ENCODE measurements at places on chromosomes 3 and 15.

DNA sequence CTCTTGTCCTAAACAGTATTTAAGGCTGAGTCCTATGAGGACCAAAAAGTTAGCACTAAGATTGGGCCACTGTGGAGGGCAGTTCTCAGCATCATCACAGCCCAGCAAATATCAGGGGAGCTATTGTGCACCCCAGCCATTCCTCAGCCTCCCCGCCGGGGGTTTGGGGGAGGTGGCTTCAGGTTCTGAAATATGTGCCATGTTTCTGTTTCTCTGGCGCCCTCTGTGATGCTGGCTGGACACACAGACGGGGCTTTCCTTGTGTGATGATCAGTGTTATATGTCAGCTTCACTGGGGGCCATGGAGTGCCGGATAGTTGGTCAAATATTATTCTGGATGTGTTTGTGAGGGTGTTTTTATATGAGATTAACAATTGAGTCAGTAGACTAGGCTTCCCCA lies 106.8 kb downstream of the GABRG3 start:
- DNase-seq, result no peak

DNA sequence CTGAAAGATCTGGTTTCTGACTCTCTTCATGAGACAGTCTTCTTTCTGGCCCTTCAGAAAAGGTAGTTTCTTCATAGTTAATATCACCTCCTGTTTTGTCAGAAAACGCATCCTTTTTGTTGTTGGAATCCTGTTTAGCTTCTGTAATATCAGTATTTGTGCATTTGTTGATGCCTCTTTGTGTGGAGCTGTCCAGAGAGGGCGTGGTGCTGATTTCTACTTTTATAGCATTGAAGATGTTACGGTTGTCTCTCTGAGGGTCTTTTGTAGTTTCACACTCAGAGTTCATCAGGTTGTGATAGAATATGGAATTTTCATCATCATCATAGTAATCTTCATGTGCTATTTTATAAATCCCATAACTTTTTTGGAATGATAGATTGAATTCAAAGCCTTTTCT lies 8.9 kb downstream of the GPR149 start:
- DNase-seq, result peak; percentile 3

DNA sequence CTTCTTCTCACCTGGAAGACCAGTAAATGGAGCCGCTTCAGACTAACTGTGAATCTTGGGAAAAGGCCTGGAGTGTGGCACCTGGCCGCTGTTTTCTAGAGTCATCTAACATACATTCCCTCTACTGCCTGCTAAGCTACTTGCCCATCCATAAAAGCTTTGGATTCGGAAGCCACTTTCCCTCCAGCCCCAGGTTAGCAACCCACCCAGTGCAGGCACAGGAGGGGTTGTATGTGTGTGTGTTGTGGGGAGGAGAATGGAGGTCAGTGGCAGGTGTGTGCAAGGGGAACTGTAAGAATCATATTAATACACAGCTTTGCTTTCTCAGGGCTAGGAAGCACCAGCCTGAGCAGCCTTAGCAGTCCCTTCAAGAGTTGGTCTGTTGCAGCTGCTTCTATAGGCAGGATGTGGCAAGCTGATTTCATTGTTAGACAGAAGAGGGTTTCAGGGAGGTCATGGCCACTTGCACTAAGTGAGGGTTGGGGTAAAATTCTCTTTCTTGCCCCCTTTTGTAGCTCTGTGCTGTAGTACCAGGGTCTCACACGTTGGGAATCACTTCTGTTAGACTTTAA lies 8.9 kb downstream of the NSUN3 start:
- no peak for DNase-seq

DNA sequence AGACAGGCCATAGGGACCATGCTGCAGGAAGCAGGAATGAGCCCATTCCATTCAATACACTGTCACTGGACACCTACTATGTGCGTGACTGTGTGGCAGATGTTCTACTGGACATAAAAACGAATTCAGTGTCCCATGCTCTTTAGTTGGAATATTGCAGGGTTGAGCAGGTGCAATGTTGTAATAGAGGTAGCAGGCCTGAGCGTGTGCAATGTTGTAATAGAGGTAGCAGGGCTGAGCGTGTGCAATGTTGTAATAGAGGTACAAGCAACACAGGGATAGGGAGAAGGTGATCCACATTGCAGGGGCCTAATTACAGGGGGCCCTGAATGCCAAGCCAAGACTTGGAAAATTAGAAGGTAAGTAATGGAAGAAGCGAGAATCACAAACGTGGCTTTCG lies 261.4 kb upstream of the HES1 start:
- no peak for DNase-seq

GRCh38 chr3:37861620-37862041 lies at the start of gene CTDSPL:
Gene CTDSPL (plus strand): TSS chr3:37861880. CDS start chr3:37862200, 320 bp downstream.
- DNase-seq, result peak; percentile 13

DNA sequence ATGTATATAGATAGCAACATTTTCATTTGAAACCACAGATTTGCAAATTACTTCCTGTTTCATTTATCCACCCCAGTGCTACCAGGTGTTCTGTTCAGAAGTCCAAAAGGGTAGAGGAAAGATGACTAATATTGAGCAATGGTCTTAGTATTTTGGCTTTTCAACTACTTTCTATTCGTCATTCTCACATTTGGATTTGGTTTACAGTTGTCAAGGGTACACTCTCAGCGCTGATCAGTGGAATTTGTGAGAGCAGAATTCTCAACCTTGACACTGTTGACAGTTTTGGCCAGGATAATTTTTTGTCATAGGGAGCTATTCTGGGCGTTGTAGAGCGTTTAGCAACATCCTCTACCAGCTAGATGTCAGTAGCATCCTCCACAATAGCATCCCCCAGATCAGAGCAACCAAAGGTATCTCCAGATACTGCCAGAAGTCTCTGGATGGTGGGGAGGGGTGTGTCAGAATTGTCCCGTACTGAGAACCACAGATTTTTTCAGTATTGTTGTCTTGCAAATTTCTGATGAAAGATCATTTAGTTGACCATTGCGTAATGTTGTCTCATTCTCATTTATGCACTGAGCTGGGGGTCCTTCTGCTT lies 4.2 kb downstream of the HMCES start:
- peak; percentile 21 for DNase-seq

DNA sequence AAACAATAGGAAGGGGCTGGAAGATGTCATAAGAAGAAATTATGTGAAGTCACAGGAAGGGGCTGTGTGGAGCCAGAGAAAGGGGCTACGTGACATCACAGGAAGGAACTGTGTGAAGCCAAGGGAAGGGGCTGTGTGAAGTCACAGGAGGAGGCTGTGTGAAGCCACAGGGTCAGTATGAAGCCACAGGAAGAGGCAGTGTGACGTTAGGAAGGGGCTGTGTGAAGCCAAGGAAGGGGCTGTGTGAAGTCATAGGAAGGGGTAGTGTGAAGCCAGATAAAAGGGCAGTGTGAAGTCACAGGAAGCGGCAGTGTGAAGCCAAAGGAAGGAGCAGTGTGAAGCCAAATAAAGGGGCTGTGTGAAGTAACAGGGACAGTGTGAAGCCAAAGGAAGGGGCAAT lies 32.5 kb downstream of the GASK1A start:
- DNase-seq, result no peak

GRCh38 chr3:24937228-24937627 lies 442.6 kb upstream of the THRB start:
- DNase-seq, result no peak

DNA sequence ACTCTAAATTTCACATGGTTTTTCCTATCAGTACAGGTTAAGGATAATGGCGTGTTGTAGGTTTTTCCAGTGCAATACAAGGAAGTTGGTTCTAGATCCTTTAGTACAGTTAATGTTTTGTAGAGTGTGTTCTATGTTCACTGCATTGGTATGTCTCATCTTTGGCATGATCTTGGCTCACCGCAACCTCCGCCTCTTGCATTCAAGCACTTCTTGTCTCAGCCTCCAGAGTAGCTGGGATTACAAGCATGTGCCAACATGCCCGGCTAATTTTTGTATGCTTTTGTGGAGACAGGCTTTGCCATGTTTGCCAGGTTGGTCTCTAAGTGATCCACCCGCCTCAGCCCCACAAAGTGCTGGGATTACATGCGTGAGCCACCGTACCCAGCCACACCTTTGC lies 30.4 kb downstream of the SNRPN start:
- DNase-seq, result no peak

GRCh38 chr3:16085884-16086608 lies 88.4 kb upstream of the GALNT15 start:
- DNase-seq, result no peak

GRCh38 chr15:60228101-60228500 lies 169.7 kb downstream of the ANXA2 start:
- DNase-seq, result no peak

GRCh38 chr3:71229905-71230657 lies 353.4 kb downstream of the FOXP1 start:
- no peak for DNase-seq

GRCh38 chr15:78368651-78369050 lies 28.5 kb downstream of the CRABP1 start:
- DNase-seq, result no peak

DNA sequence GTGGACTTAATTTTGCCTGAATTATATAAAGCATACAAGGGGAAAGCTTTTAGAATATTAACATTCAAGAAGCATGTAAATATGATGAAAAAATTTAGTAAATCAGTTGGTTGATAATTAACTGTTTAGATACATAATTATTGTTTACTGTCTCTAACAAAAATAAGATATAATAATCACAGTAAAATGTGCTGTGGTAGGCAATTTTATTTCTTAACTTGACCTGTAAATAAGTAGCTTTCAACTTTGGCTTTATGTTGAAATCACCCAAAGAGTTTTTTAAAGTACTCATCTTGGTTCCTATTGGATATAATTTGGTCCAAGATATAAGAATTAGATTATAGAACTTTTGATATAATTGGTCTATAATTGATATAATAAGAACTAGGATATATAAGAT lies 1374.5 kb downstream of the NSUN3 start:
- no peak for DNase-seq

GRCh38 chr15:89792106-89792805 lies 16.1 kb downstream of the MESP2 start:
- DNase-seq, result no peak

- DNase-seq, result no peak
These were observed 601.4 kb downstream of the CADM2 start for GRCh38 chr3:85560088-85560785.

- no peak for DNase-seq
These were observed 32.5 kb downstream of the PLXNA1 start for GRCh38 chr3:127015282-127016042.

DNA sequence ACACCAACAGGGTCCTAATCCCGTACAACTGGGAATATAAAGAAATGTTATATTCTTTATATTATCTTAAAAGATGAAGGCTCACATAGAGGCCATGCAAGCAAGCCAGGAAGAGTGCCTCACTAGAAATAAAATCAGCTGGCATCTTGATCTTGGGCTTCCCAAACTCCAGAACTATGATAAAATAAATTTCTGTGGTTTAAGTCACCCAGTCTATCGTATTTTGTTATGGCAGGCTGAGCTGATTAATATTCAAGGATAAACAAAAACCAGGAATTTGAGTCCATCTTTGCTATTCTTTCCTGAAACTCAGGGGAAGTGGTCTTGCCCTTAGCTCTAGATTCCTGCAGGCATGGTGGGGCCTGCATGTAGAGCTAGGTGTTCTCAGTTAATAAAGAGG lies 42.7 kb downstream of the ATOSA start:
- no peak for DNase-seq

GRCh38 chr3:128800241-128801187 lies 74.5 kb downstream of the RAB7A start:
- DNase-seq, result no peak

DNA sequence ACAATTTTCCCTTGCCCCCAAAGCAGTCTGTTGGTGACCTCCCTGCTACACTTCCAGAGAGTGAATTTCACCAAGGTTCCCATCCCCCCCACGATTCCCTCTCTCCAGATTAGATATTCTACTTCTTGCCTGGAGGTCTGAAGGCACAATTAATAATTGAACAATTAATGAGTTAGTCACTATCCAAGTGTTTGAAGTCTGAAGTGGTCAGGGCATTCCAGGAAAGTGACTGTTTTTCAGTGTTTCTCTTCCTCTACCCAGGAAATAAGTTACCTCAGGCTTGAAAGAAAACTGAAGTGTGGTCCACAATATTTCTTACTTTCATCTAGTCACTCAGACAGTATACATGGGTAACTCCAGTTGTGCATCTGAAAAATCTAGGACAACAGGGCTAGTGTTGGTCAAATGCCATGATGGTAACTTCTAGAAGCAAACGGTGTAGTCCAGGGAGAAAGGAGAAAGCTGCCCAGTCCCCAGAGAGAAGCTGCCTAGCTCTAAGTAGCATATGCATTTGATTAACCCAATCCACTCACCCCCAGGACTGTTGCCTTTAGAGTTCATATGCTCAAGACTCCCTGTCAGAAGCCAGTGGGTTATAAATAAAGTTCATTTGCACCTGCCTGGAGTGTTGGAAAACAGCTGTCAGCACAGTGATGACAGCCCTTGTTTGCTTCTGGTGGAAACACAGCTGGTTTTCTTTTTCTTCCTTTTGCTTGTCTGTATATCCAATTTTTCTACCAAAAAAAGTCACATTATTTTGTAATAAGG lies 2.3 kb upstream of the TM4SF4 start:
- no peak for DNase-seq

- no peak for DNase-seq
These were observed 20.1 kb downstream of the SLC6A20 start for GRCh38 chr3:45776301-45776595.

DNA sequence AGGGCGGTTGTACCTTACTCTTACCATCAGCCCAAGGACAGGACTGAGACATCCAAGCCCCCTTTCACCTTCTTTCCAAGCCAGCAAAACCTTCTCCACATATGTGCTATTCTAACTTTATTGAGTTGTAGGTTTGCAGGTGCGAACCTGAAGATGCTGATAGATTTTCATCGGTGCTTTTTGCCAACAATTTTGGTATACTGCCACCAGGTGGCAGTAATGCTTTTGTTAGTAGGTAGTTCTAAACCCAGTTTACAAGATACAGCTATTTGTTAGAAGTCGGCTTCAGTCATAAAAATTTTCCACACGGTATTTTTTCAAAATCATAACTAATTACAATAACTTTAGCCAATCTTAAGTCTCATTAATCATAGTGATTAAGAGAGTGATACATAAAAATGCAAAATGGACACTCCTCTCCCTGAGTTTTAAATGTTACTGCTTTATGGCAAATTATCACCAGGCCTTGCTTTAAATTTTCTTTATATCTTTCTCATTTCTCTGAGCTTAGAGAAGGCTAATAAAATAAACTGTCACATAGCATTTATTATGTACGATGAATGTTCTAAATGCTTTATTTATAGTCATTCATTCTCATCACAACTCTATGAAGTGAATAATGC lies 636 bp downstream of the TBC1D21 start:
- DNase-seq, result peak; percentile 54

GRCh38 chr3:10556312-10556711 lies 50.9 kb upstream of the ATP2B2 start:
- no peak for DNase-seq

- DNase-seq, result peak; percentile 40
These were observed 13.0 kb upstream of the HDC start for GRCh38 chr15:50278496-50278895.

Data from AML-193 (cell line).